ENCODE measurements at places on chromosomes 13 and 19. TPM values are rescaled to one million over a fixed set of nuclear protein-coding genes. Genes with fewer than 3 reads are reported as not detected.
A peak's percentile ranks its signal among the peaks of the same experiment; 100 is the strongest.

GRCh38 chr13:20145521-20145920 is 15.3 kb downstream of the GJA3 start:
- DNase-seq = no peak

DNA sequence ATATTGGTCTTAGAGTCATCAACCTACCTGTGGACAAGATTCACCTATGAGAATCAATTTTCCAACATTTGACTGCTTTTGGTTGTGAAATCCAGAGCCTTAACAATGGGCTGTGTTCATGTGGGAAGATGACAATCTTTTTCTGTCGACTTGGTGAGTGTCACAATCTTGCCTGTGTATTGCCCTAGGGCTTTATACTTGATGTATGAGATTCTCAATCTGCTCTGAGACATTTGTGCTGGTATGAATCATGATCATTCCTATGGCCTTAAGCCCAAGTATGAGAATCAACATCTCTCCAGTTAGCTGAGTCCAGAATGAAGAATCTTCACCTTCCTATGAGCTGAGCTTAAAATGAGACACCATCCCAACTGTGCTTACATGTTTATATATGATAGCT is 68.7 kb downstream of the ZNF726 start:
- no peak for DNase-seq

DNA sequence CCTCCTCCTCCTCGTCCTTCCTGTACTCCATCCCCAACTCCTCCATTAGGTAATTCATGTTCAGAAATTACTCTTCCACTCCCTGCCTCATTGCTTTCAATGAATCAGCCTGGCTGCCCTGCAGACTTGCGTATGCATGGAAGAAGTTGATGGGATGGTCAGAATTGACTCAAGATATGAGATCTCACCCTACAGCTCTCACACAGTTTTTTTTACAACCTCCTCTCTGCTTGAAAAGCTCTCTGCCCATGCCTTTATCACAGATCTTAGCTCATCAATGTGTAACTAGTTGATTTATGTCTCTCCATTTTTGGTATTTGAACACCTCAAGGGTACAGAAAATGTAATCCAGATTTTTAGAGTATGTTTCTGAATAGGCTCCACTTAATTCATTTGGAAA is 506.9 kb downstream of the TBC1D4 start:
- DNase-seq = no peak

DNA sequence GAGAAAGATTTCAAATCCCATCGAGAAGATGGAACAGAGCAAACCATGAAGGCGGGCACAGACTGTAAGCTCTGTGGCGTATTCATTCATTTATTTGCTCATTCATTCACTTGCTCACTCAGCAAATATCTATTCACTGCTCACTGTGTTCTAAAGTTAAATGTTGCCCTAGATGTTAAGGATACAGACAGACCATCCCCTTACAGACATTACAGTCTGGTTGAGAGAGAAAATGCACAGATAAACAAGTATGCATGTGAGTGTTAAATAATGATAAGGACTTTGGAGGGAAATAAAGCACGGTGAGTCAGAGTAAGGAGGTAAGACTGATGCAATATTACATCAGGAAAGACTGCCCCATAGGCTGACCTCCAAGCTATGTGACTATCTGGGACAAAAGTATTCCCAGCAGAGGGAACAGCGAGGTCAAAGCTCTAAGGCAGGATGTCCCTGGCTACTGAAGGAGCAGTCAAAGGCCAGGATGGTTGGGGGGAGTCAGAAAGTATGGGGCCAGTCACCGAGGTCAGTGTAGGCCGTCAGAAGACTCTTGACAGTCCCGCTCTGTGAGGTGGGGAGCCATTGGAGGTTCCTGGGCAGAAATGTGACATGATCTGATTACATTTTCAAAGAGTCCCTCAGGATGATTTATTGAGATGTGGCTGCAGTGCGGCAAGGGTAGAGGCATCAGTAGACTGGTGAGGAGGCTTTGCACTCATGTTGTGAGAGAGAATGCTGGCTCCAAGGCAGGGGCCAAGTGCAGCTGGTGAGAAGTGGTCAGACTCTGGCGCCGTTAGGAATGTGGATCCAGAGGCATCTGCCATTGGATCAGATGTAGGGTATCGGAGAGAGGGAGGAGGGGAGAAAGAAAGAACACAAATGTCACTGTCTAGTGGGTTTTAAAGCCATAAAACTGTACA is 37.9 kb downstream of the MBNL2 start:
- peak; percentile 65 for DNase-seq

DNA sequence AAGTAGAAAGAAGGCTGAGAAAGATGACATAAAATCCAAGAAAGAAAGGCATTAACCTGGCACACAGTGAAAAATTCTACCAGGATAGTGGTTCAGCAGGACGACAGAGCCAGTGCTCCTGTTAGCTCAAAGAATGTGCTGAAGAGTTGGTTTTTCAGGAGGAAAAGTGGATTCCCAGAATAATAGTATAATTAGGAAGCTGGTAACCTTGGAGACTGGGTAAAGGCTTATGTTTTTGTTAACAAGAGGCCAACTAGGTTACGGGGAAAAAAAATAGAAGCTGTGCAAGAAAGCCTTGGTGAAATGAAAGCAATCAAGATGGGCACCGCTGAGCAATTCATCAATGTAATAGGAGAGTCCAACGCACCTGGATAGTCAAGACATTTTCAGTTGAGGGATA is 54.7 kb downstream of the SLC15A1 start:
- DNase-seq = no peak

DNA sequence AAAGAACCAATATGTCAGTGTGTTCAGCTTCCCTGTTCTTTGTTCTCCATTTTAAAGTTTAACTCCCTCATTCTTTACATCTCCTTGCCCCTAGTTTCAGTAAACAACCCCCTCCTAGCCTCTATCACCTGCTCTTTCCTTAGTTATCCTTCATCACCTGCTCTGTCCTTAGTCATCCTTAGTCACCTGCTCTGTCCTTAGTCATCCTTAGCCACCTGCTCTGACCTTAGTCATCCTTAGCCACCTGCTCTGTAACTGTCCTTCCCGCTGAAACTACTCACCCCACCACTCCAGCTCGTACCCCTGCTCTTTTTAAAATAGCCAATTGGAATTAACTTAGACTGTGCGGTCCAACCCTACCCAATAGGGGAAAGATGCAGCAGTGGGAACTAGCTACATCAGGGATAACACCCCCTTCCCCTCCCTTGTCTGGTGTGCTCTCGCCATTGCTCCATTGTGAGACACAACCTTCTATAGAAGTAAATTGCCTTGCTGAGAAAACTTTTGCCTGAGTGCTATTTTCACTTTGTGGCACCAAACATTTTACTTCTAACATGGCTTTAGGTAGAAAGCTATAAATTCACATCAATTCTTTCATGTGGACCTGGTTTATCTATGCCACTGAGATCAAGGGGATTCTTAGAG is 16.2 kb downstream of the EDNRB start:
- no peak for DNase-seq

DNA sequence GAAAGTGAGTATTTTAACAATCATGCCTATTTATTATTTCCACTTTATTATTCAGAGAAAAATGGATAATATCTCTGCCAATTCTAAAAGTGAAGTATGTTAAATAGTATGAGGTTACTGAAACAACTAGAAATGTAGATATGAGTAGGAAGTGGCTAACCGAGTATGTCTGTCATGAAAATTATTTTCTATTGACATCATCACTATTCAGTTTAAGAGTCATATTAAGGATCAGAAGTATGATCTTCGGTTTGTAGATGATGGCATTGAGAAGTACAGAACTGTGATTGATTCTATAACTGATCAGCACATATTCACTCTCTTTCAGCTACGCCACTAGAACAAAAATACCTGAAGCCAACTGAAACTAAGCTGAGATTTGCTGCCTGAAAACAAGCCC is 146.4 kb upstream of the SLITRK5 start:
- no peak for DNase-seq

DNA sequence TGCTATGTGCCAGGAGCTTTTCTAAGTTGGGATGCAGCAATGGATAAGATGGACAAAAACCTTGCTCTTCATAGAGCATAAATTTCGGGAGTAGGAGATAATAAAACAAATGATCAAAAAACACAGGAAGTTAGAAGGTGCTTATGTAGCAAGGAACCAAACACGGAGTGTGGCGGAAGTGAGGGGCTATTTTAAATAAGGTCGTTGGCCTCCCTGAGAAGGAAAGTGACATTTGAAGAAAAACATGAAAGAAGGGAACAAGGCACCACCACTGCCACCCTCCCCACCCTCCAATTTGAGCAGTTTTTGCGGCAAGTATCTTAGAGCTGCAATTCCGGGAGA is 3.2 kb upstream of the GSX1 start:
- DNase-seq = no peak

DNA sequence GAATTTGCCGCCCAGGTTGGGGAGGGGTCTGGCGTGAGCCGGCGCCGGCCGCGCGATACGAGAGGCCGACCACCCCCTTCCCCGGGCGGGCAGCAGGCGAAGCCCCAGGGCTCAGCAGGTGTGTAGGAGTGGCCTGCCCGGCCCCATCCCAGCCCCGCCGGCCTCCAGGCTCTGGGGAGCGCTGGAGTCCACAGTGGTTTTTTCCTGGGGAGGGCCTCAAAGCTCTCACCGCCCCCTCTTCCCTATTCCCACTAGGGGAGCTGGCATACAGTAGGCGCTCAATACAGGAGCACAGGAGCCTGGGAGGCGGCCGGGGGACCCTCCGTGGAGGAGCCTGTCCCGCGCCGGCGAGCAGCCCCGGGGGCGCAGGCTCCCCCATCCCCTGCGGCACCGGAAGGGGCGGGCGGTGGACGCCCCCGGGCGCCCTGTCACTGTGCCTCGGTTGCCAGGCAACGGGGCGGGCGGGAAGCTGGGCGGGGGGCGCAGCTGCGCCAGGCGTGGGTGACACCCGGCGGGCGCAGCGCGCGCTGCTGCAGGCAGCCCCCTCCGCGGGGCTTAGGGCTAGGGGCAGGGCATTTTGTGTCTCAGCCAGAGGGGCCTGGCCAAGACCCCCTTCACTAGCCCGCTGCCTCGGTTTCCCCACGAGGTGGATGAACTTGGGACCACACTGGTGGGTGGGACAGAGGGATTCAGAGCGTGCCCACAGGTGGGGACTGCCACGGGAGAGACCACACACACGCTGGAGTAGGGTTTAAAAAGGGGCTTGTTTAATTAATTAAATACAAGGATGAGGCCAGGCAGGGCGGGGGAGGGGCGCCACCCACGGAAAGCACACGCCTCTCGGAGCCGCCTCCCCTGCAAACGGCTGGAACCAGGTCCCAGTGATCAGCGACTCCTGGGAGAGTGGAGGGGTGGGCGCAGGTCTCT is 3.6 kb upstream of the REXO1 start:
- DNase-seq = no peak

DNA sequence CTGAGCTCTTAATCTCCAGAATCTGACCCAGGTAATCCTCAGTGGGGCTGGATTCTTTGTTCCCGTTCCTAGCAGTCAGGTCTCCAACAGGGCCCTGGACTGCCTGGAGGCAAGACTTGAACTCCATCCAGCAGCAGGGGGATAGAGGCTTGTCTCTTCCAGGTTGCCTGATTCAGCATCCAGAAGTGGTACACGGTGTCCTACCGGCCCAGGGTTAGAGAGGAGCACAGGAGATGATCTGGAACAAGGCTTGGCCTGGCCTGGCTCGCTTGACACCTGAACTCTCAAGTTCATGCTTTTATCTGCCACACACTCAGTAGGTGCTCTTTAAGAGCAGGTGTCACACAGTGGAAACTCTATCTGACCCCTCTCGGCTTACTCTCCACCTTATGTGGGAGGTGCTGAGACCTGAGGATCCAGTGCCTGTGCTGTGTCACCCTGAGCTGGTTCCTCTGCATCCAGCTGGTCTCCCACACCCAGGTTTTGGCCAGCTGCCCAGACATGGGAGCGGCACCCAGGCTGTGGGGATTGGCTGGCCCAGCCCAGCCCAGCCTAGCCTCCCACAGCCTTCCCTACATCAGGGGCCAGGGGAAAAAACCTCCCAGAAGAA is at the start of gene CYP4F3:
CYP4F3 (plus strand) TSS at position 604 of the 610 bp plus-strand sequence. CDS start 519 bp downstream, outside the sequence.
- DNase-seq = peak; percentile 94

GRCh38 chr19:58406818-58407657 is 1.4 kb upstream of the ZNF584 start:
- DNase-seq = no peak

GRCh38 chr19:35015270-35015953 is 14.9 kb upstream of the SCN1B start:
- DNase-seq = no peak

DNA sequence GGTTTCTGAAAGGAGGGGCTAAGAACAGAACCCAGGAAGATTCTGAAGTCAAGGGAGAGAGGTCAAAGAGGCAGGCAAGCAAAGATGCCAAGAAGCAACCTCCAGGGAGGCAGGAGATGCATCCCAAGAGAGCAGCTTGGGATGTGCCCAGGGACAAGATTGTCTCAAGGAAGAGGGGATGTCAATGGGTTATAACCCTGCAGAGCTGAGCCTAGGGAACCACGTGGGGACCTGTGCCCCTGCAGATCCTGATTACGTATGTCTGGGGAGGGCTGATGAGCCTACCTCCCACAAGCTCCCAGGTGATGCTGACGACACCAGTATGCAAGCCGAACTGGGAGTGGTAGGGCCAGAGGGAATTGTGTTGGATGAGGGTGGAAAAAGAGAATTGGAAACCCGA is 70.9 kb upstream of the IRS2 start:
- DNase-seq = no peak

- DNase-seq = no peak
Observed at GRCh38 chr13:99566125-99567083, 65.1 kb downstream of the TM9SF2 start.

DNA sequence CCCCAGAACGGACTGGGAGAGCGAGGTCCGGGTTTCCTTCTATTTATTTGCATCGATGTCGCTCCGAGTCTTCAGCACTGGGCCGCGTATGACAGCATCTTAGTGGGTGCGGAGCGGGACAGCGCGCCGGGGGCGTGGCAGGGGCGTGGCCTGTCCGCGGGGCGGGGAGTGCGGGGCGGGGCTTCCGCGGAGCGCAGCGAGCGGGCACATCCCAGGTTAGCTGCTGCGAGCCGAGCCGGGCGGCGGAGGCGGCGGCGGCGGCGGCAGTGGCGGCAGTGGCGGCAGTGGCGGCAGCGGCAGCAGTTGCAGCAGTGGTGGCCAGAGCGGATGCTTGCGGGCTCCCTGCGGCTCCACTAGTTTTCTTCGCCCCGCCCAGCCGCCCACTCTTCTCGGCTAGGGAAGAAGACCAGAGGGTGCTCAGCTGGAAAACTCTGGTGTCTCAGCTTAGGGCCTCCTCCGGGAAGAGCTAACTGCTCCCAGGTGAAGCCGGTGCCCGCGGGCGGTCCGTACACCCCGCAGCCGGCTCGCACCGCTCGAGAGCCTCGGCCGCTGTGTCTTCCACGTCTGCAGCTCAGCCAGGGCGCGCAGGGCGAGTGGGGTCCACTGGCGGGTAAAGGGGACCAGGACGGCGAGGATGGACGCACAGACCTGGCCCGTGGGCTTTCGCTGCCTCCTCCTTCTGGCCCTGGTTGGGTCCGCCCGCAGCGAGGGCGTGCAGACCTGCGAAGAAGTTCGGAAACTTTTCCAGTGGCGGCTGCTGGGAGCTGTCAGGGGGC is at the start of gene GPC5:
GPC5 (plus strand) TSS at position 209 of the 776 bp plus-strand sequence.
- peak; percentile 33 for DNase-seq

GRCh38 chr19:45097776-45098520 is 5.0 kb downstream of the PPP1R37 start:
- DNase-seq = peak; percentile 64

The UBE2S gene
- total RNA-seq = 324 TPM

The IGFL3 gene
- total RNA-seq = 3.3 TPM

The LAIR2 gene
- total RNA-seq = not detected

The ICAM5 gene
- total RNA-seq = 1.5 TPM

The HTR2A gene
- total RNA-seq = 0.08 TPM

The IZUMO2 gene
- total RNA-seq = not detected
